Fibroblast of skin of back (primary cell): ENCODE measurements at places on chromosomes 6 and 20.

GRCh38 chr20:31969991-31970390, 2.0 kb downstream of the XKR7 start:
- no peak for DNase-seq

- peak; percentile 8 for DNase-seq
Observed at GRCh38 chr20:49037962-49038387, 8.1 kb upstream of the CSE1L start.

- DNase-seq = peak; percentile 17
Observed at GRCh38 chr20:4161401-4162251, 146.3 kb upstream of the RNF24 start.

DNA sequence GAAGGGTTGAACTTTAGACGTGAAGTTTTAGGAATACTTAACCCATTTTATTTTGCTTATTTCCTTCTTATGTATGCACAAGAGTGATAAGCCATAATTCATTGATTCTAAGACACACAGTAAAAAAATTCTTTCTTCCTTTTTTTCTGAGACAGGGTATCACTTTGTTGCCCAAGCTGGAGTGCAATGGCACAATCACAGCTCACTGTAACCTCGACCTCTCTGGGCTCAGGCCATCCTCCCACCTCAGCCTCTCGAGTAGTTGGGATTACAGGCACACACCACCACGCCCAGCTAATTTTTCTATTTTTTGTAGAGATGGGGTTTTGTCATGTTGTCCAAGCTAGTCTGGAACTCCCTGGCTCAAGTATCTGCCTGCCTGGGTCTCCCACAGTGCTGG, 116.6 kb upstream of the RNF24 start:
- no peak for DNase-seq

- DNase-seq = no peak
Observed at GRCh38 chr20:50376888-50377459, 133.2 kb upstream of the PTPN1 start.

DNA sequence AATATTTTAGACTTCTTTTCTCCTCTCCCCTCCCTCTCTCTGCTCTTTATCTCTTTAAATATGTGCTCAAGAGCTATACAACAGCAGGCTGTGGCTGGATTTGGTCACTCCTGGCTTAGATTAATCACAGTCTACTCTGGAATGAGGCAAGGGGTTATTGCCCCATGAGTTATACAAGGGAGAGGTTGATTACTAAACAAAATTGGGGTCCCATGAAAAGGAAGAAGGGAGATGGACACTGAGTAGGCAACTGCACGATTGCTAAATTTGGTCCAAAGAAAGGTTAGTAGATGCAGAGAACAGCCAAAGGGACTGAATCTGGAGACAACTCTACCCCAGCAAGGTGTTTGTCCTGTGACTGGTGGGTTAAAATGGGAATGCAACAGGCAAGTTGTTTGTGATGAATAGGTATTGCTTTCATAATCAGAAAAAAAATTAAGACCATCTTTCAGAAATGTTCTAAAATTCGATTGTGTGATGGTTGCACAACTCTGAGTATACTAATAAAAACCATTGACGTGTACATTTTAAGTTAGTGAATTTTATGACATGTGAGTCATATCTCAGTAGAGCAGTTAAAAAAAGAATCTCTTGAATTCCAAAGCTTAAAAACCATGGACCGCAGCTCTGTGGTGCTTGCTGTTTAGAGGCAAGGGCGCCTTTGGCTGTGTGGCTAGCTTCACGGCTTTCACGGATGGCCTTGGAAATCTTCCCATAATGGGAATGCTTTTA, 57.1 kb downstream of the KIZ start:
- DNase-seq = peak; percentile 89

GRCh38 chr6:168537540-168537884, 96.5 kb downstream of the SMOC2 start:
- DNase-seq = no peak

GRCh38 chr6:7196019-7196402, 88.2 kb downstream of the RREB1 start:
- DNase-seq = no peak

DNA sequence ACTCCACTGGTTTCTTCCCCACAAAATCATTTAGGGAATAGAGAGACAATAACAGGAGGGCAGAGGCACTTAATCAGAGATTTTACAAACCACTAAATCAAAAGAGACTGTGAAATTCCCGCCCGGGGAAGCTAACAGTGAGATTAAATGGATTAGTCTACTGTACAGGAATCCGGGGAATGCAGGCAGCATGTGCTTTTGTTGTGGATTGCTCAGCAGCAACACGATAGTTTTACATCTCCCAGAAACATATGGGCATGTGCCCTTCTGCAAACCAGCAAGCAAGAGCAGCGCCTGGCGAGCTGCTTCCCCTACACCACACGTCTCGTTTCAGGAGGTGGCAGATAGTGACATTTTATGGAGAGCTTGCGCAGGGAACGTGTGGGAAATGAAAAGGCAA, 382.3 kb downstream of the CD83 start:
- peak; percentile 96 for DNase-seq

GRCh38 chr6:52135217-52135616, 47.8 kb upstream of the PKHD1 start:
- DNase-seq = no peak

DNA sequence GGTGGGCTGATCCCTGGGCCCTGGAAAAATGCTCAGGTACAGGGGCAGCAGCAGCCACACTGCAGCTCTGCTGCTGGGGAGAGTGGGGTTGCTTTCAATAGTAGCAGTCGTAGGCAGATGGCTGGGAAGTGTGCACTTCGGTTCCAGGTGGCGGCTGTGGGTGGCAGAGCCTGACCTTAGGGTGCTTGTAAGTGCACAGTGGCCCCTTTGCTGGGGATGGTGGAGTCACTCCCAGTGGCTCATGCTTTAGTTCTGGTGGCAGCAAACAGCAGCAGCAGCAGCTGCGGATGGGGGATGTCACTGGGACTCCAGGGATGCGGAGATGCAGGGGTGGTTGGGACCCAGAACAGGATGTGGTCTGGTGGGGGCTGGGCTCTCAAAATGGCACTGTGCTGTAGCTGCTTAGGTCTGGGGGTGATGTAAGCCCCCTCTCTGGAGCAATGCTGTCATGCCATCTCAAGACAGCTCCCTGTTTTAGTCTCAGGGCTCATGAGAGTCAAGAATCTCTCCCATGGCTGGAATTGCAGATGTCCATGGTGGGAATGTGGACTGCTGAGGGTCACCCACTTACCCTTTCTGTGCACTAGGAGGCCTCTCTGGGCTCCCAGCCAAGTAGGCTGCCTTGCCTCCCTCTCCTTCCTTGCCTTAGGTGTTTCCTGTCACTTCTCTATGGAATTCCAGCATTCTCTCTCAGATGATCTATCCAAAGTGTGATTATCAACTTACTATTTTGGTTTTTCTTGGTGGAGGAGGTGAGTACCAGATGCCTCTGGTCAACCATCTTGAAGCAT, 146.7 kb upstream of the SLC22A23 start:
- DNase-seq = peak; percentile 20

DNA sequence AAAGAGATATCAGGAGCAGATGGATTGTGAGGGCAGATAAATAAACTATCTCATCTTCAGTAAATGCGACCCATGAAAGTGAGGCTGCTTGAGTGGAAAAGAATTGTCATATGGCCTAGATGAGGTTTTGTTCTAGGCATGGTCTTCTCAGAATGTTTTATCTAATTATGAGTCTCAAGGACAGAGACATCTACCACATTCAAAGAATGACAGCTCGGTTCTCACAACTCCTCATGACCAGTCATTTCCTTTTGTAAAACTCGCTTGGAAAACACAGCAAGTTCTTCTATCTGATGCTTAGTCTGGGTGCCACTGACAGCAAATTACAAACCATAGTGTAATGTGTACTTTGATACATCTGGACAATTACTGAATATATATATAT, 140.5 kb downstream of the CCDC170 start:
- no peak for DNase-seq

- no peak for DNase-seq
Observed at GRCh38 chr6:22657352-22657980, 88.1 kb downstream of the HDGFL1 start.

DNA sequence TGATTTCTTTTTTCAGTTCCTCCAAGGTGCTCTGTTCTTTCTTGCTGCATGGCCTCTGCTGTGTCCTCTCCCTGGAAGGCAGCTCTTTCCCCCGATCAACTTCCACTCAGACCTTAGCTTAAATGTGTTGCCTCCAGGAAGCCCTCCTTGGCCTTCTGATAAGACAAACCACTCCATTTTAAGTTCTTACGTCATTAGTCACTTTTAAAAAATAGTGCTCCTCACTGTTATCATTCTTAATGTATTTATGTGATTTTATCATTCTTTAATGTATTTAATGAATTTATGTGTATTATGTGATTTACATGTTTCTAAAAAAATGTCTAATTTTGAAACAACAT, 12.2 kb upstream of the MANBAL start:
- DNase-seq = no peak

GRCh38 chr20:51014797-51015722, 7.8 kb downstream of the KCNG1 start:
- peak; percentile 71 for DNase-seq

DNA sequence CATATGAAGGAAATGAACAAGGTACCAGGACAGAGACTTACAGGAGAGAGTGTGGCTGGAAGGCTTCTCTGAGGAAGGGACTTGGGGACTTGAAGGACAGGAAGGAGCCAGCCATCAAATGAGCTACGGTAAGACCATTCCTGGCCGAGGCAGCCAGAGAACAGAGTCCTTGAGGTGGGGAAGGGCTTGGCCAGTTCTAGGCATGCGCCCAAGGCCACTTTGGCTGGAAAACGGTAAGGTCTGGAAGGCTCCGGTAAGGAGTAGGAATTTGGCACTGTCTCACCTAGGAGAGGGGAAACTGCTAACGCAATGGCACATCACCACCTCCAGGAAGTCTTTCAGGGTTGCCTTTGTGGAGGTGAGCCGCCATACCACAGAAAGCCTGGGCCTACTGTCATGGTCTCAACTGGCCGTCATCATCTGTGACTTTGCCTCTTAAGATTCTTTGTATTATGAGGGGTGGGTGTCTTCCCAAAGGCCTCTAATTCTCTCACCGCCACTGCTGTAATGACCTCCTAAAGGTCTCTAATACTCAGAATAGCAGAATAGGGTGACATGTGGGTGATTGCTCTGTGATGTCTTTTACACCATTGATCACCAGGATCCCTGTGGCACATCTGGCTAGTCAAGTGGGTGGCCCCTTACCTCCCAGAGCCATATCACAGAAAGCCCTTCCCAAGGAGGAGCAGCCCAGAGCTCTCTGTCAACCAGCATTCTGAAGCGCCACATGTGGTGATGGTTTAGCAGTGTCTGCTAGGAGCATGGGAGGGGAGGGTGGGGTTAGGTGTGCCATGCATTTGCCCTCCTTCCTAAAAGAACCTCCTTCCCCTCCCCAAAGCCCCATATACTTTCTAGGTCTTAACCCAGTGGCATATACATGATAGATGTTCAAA, 17.7 kb upstream of the STX16 start:
- DNase-seq = no peak

- peak; percentile 23 for DNase-seq
Observed at GRCh38 chr6:106560996-106561685, 68.2 kb downstream of the RTN4IP1 start.

DNA sequence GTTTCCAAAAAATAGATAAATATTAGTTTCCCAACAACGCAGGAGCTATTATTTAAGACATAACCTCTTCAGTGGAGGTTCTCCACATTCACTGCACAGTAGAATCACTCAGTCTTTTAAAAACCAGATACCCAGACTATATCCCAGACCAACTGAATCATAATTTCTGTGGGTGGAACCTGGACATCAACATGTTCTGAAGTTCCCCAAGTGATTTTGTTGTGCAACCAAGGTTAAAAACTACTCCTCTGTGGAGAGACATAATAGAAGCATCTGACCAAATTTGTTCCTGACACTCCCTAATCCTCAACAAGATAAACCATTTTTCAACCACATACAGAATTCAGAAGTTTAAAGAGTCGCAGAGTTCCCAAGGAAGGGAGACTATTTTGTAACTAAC, 42.3 kb downstream of the STK38 start:
- no peak for DNase-seq

DNA sequence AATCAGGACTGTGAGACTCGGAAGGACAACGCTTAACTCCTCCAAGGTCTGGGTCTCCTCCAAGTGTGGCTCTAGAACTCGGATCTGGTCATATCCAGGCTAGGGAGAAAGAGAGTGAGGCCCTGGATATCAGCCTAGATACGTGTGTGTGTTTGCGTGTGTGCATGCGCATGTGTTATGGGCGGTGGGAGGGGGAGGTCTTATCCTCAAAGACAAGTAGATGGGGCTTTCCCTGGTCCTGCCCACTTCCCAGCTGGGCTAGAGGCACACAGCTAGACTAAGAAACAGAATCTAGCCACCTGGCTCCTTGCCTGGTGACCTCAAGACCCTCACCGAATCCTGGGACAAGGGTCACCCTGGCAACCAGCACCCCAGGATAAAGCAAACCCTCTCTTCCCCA, 13.2 kb downstream of the CPNE5 start:
- DNase-seq = no peak

GRCh38 chr6:15827496-15828255, 164.8 kb upstream of the DTNBP1 start:
- DNase-seq = no peak

DNA sequence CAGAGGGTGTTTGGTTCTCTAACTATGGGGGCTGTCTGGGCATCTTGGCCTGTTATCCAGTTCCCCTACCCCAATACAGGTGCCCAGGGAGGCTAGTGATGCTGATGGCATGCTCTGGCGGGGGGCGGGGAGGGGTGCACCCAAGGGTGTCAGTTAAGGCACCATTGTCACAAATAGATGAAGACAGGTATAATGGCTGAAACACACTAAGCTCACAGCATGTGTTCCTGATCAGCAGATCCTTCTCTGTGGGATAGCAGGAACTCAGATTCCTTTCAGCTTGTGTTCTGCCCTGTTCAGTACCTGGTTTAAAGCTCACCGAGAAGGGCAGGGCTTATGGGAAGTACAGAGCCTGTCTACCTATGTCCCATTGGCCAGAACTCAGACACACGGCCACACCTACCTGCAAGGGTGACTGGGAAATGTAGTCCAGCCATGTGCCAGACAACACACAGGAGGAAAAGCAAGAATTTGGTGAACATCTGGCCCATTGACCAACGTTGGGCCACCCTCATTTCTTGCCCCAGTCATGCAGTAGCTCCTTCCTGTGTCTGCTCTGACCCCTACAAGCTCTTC, 3.4 kb upstream of the RSPO4 start:
- peak; percentile 8 for DNase-seq

GRCh38 chr6:158603261-158604047, 41.1 kb downstream of the DYNLT1 start:
- no peak for DNase-seq

- DNase-seq = peak; percentile 57
Observed at GRCh38 chr6:20092071-20092566, 120.2 kb downstream of the MBOAT1 start.

- DNase-seq = peak; percentile 3
Observed at GRCh38 chr6:100023798-100024197, 29.8 kb upstream of the MCHR2 start.

DNA sequence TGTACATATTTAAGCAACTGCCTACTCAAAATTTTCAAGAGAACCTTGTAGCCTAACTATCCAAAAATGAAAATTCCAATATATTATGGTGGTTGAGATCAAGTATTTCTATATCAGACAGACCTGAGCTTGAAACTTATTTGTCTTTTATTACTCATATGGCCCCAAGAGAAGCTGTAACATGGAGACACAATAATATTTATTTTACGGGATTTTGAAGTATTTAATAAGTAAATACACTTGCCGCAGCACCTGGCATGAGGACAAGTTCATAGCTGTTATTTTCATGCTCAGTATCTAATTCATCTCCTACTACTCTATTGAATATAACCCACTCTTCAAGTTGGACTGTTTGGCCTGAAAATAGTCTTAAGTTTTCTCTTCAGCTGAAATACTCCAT, 28.0 kb downstream of the PTPRK start:
- DNase-seq = peak; percentile 53
